Dermis microvascular lymphatic vessel endothelial cell (primary cell): ENCODE measurements at places on chromosomes 1 and 21. TPM values are rescaled to one million over a fixed set of nuclear protein-coding genes. Genes with fewer than 3 reads are reported as not detected.

The CATSPERE gene
- total RNA-seq: 0.39 and 0.89 TPM in 2 replicates

The BMP8B gene
- 0.13 and 0.39 TPM in 2 replicates for total RNA-seq

The SLC2A1 gene
- 10.4 and 14.3 TPM in 2 replicates for total RNA-seq

The ITLN1 gene
- total RNA-seq: not detected in 2 replicates

The LPAR3 gene
- under 0.01 TPM in 1 of 2 replicates, not detected in the other for total RNA-seq

The LAPTM5 gene
- total RNA-seq: 28.6 and 69.4 TPM in 2 replicates

The LIX1L gene
- total RNA-seq: 21.1 and 26.0 TPM in 2 replicates

The ZNF648 gene
- total RNA-seq: not detected in 2 replicates

The OR6N1 gene
- not detected in 2 replicates for total RNA-seq

The TDRD10 gene
- 3.5 and 7.2 TPM in 2 replicates for total RNA-seq

The LCE3E gene
- total RNA-seq: not detected in 2 replicates

The ZC3H11A gene
- total RNA-seq: 76.4 and 84.8 TPM in 2 replicates

The GNG4 gene
- 0.13 and 0.25 TPM in 2 replicates for total RNA-seq

The LRRC53 gene
- not detected in 2 replicates for total RNA-seq

The DNAJC8 gene
- total RNA-seq: 33.1 and 41.7 TPM in 2 replicates

The LDLRAD2 gene
- total RNA-seq: 0.13 TPM in 1 of 2 replicates, not detected in the other

The SERBP1 gene
- 134 and 148 TPM in 2 replicates for total RNA-seq

The SPATA45 gene
- total RNA-seq: not detected in 2 replicates

The CPLANE2 gene
- total RNA-seq: 6.7 and 7.7 TPM in 2 replicates

The ASCL5 gene
- total RNA-seq: not detected in 2 replicates

The OR10Z1 gene
- total RNA-seq: not detected in 2 replicates

The PLA2G5 gene
- under 0.01 and 0.25 TPM in 2 replicates for total RNA-seq

The PHGDH gene
- total RNA-seq: 0.63 and 0.64 TPM in 2 replicates

The LCE1F gene
- total RNA-seq: not detected in 2 replicates

The OR2T29 gene
- total RNA-seq: not detected in 2 replicates

The SLC25A33 gene
- total RNA-seq: 4.0 and 5.3 TPM in 2 replicates

The PGLYRP3 gene
- not detected in 2 replicates for total RNA-seq

The CYP4A11 gene
- not detected in 2 replicates for total RNA-seq

The FAM167B gene
- total RNA-seq: 0.64 and 1.9 TPM in 2 replicates

The MTARC1 gene
- total RNA-seq: 1.0 and 3.6 TPM in 2 replicates
